ENCODE measurements at places on chromosomes 11 and 22.

DNA sequence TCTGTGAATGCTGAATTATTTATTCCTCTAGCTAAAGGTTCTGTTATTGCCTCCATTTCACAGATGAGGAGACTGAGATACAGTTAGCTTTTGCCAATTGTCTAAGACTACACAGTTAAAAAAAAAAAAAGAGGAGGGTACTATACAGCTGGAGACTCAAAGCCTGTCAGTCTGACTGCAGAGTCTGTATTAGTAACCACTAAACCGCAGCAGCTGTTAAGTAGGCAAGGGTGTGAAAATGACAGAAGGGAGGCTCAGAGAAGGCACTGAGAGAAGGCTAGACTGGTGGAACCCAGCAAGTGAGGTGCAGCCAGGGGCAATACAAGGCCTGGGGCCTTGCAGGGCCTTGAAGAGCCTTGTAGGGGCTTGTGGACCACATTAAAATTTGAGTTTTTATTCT lies 181.2 kb downstream of the CSNK2A3 start:
- no peak for DNase-seq

DNA sequence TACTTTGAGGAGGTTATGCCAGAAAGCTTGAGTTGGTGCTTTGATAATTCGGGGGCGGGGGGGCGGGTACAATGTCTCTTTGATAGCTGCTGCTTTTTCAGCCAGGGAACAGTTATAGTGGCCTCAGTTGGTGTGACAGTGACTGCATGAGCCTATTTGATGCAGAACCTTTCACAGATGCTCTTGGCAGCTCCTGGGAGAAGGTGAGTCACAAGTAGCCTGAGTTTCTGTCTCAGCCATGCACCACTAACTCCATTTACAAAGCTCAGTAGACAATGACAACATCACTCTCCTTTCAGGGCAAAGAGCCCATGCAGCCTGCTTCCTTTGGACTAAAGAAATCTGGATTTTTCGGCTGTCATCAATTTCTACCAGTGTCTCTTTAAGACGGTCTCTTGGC lies 42.1 kb upstream of the SEZ6L start:
- DNase-seq, result no peak

DNA sequence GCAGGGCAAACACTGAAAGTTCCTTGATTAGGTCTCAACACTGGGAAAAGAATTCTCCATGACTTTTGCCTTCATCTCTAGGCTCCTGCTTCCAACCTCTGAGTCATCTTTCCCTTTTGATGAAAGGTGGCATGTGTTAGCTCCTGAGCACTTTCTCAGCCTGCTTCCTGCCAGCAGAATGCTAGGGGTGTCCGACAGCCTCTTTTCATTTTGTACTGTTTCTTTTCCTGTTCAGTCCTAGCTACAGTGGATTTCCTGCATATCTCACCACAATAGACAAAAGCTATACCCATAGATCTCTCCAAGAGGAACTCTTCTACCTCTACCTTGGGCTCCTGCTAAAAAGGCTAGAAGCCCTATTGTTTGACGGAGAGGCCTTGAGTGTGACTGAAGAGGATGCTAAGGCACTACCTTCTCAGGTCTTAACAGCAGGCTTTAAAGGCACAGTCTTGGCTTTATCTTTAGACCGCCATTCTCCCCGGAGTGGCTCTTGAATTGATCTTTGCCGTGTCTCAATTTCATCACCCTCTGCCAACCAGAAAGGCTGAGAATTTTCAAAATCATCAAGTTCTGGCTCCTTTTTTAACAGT lies 145.5 kb downstream of the RBFOX2 start:
- no peak for DNase-seq

DNA sequence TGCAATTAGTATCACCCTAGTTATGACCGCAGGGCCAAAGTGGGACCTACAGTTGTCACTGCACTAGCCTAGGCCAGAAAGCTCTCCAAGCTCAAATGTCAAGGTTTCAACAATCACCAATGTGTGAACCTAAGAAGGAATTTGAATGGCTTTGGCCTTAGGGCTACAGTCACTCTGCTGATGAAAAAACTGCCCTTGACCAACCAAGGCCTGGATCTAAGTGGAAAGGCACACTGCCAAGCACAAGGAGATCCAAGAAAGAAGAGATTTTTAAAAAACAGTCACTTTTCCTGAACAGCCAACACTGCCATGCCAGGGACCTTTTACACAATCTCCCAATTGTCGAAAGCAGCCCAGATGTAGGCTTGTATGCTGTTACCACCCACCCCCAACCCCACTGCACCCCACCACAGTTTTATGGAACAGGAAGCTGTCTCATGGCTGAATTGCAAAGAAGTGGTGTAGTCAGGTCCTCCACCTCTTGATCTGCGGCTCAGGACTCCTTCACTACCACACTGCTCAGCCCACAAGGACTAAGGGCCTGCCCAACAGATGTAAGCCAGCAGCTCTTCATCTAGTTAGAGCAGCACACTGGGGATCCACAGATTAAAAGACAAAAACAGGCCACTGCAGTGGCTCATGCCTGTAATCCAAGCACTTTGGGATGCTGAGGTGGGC lies 32.9 kb downstream of the SMCO4 start:
- DNase-seq, result no peak

GRCh38 chr11:109026891-109027489 lies 362.1 kb downstream of the DDX10 start:
- no peak for DNase-seq
